ENCODE measurements at places on chromosomes 13 and 19.

- no peak for DNase-seq
These were observed 1.8 kb downstream of the SLITRK1 start for GRCh38 chr13:83880275-83881139.

DNA sequence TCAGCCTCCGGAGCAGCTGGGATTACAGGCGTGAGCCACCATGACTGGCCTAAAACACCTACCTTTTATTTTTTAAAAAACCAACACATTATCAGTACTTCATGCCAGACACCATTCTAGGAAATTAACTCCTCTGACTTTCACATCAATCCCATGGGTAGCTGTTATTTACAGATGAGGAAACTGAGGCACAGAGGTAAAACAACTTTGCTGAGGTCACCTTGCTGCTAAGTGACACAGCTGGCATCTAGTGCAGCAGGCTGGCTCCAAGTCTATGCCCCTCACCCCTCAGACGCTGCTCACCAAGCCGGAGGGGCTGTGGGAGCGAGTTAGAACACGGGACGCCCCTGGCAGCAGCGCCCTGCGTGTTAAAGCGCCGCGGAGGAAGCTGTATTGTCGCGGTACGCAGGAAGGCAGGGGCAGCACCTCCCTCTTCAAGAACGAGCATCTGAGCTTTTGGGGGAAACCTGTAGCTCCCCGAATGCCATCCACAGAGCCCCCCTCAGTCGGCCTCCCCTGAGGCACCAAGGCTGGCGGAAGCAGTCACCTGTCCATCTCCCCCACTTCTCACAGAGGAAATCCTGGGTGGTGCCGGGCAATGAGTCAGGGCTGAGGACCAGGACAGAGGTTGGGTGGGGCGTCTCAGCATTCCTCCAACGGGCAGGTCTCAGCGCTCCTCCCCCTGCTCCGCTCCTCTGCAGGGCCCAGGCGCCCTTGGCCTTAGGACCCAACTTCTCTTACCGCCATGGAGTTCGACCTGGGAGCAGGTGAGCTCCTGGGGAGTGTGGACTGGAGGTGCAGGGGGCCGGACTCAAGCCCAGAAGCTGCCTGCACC lies at the start of gene C19orf33:
Gene C19orf33 (plus strand): TSS at position 735 of the 835 bp plus-strand sequence. CDS start 11 bp downstream, at position 746.
- DNase-seq = no peak

DNA sequence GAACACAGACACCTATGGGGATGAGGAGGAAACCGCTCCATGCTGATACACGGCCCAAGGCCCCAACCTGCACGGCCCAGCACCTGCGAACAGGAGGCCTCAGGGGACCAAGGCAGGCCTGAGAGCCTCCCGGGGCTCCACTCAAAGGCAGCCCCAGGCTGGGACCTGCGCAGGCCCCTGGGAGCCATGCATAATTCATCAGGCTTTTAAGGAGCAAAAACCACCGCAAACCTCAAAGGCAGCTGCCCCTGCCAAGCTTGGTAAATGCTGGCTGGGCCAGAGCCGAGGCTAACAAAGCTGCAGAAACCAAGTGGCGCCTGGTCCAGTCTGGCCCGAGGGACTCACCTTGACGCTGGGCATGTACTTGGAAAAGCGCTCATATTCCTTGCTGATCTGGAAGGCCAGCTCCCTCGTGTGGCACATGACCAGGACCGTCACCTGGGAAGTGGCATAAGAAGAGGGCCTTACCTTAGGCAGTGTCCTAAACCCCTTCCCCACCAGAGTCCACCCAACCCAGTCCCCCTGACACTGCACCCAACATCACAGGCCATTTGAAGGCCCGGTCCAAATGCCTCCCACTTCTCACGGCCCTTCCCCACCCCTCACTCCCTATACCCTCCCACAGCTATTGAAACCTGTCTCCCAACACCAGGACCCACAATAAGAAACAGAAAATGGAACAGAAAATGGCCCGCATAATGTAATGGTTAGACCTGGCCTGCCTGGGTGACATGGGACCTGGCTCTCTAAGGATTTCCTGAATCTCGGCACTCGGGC lies 7.8 kb downstream of the DDX39A start:
- no peak for DNase-seq

- DNase-seq = no peak
These were observed 8.9 kb downstream of the TSHZ3 start for GRCh38 chr19:31340042-31341025.

- DNase-seq = no peak
These were observed 2.3 kb downstream of the FUT2 start for GRCh38 chr19:48698046-48698445.

- DNase-seq = no peak
These were observed 165.4 kb downstream of the FLT1 start for GRCh38 chr13:28329395-28330158.

DNA sequence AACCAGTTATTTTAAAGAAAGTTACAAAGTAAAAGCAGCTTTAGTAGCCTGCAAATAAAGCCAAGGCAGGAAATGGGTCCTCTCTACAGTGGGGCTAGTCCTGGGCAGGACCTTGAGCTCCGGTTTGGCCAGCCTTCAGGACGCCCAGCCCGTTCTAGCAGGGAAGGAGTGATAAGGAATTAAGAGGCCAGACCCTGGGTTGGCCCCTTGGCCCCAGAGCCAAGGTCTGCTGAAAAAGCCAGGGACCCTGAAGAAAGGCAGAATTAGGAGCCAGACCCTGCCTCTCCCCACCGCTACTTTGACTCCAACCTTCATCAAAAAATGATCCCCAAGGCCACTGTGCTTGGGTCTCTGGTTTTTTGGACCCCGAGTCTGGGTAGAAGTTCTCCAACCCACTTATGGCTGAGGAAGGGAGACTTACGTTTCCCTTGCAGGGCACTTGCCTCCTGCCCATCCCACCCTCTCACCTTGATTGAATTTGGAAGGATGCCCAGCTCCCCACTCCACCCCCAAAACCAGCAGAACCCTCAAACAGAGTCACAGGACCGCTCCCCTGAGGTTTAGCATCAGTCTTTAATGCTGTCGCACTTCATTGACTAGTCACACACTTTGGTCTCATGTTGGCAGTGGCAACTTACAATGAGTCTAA lies 3.9 kb downstream of the DNAJB1 start:
- DNase-seq = no peak

DNA sequence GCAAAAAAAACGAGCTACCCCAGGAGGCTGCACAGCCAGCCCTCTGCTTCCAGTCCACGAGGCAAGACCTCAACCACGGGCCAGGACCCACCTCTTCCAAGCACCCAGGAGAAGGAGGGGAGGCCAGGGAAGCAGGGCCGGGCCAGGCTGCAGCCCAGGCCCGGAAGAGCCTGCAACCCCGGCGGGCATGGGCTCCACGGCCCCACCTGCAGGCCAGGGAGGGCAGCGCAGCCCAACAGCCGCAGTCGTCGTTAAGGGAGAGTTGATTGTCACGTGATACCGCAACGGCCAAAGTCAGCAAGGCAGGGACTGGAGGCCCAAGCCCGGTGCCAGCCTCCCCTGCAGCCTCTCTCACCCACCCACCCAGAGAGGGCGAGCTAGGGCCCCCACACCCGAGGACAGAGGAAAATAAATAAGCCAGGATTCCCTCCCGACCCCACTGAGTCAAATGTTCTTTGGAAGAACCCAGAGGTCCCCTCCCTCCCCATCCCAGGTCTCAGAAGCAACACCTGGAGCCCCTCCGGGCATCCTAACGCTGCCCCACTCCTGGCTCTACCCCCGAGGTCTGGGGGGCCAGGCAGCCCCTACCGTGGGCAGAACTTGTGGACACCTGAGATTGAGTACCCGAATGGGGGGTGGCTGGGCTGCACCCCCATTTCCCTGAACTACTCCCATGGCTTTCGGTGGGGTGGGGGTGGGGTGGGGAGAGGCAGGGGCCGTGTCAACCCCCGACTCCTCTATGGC lies 5.2 kb upstream of the REXO1 start:
- peak; percentile 85 for DNase-seq

DNA sequence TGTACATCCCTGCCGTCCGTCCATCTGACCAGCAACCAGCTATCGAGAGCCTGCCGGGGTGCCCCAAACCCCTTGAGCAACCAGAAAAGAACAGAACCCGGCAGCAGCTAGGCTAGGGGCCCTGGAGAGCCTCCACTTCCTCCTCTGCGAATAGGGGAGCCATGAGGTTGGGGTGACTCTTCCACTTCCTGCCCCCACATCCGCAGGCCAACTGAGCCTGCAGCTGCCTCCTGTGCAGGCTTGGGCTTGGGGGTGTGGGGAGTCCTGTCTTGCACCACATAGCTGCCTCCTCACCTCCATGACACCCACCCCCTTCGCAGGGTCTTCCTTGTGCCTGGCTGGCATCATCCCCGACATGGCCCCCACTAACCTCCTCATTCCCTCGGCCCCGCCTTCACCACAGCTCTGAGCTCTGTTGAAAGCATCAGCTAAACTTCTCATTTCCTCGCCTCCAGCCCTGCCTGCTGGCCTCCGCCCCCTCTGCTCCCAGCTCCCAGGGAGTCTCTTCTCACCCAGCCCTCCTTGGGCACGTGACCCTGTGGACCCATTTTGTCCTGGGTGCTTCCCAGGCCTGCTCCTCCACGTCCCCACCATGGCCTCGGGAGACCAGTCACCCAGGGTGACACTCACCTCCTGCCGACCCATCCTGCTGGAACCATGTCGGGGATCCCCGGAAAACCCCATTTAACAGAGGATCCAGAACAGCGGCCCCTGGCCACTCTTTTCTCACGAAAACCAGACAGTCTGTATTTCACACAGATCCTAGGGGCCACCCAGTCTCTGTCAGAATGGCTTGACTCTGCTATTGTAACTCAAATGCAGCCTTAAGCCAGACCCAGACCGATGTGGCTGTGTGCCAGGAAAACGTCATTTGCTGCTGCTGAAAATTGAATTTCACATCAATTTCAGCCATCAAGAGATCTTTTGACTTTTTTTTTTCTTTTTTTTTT lies 50.4 kb downstream of the MYO9B start:
- DNase-seq = no peak
